Stimulated activated CD4-positive, alpha-beta T cell treated with anti-CD3 and anti-CD28 coated beads, TNF-alpha, amount 100 ng/mL, for 1 hour (primary cell): ENCODE measurements at places on chromosomes 6 and 20.
A peak's percentile ranks its signal among the peaks of the same experiment; 100 is the strongest.

- no peak for DNase-seq
Measured at GRCh38 chr6:144283646-144284477, 1.3 kb upstream of the UTRN start.

- DNase-seq: no peak
Measured at GRCh38 chr6:14086701-14087100, 30.9 kb upstream of the CD83 start.

DNA sequence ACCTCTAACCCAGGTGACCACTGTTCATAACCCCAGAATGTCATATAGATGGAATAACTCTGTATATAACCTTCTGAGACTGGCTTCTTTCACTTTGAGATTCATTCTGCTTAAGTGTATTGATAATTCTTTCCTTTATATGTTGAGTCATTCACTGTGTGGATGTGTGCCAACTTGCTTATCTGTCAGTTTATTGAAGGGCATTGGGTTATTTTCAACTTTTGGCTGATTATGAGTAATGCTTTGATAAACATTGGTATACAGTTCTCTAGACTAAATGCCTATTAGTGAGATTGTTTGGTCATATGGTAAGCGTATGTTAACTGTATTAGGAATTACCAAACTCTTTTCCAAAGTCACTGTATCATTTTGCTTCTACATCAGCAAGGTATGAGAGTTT, 453.4 kb upstream of the SPTLC3 start:
- no peak for DNase-seq

- DNase-seq: no peak
Measured at GRCh38 chr6:41515995-41516394, 30.2 kb upstream of the FOXP4 start.

GRCh38 chr20:56422824-56423189, 10.7 kb downstream of the CASS4 start:
- DNase-seq: no peak

GRCh38 chr6:91276315-91276714, 689.4 kb upstream of the MAP3K7 start:
- no peak for DNase-seq

GRCh38 chr20:41293269-41294037, 24.1 kb downstream of the ZHX3 start:
- no peak for DNase-seq

- DNase-seq: no peak
Measured at GRCh38 chr20:51497542-51498467, 44.7 kb downstream of the NFATC2 start.

DNA sequence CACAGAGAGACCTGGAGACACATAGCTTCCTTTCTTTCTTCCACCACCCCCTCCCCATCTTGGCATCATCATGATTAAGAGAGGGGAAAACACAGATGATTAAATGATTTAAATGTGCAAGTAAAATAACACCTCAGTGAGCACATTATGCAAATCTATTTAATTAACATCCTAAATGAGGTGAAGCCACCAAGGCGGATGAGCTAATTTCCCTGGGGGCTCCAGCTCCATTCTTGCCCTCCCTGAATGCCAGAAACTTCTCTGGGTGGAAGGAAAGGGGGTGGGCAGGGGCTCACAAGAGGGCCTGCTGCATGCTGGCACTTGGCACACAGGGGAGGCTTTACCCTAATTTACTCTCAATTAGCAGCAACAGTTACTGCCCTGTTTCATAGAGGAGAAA, 32.5 kb upstream of the TGM2 start:
- DNase-seq: no peak

- DNase-seq: no peak
Measured at GRCh38 chr20:20020908-20021307, 3.7 kb downstream of the NAA20 start.

DNA sequence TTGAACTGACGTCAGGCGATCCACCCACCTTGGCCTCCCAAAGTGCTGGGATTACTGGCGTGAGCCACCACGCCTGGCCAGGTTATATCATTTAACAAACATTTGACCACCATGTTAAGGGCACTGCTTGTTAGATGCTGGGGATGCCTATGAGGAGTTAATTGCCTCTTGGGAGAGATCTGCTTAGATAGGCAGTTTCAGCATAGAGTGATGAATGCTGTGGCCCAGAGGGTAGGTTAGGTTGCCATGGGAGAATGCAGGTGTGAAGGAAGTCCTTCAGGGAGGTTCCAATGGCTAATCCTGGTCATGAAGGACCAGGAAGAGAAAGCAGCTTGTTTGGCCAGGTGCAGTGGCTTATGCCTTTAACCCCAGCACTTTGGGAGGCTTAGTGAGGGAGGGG, 17.0 kb downstream of the PHF20 start:
- no peak for DNase-seq

DNA sequence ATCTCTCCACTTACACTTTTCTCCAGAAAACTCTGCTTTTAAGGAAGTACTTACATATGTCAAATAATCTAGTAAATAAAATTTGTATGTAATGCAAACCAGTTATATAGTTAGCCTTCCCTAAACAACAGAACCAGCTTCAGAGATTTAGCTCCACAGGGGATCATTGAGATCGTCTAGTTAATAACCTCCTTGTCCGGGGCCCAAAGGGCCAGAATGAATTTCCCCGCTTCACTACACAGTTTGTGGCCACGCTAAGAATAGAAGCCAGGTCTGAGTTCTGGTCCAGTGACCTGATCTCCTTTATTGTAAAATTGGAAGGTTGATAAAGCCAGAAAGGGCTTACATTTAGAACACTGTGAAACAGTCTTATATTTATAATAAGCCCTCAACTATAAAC, 245.2 kb downstream of the TPBG start:
- no peak for DNase-seq

GRCh38 chr6:159110013-159110412, 59.2 kb upstream of the FNDC1 start:
- DNase-seq: no peak

GRCh38 chr6:170475118-170475517, 78.0 kb downstream of the PSMB1 start:
- no peak for DNase-seq

DNA sequence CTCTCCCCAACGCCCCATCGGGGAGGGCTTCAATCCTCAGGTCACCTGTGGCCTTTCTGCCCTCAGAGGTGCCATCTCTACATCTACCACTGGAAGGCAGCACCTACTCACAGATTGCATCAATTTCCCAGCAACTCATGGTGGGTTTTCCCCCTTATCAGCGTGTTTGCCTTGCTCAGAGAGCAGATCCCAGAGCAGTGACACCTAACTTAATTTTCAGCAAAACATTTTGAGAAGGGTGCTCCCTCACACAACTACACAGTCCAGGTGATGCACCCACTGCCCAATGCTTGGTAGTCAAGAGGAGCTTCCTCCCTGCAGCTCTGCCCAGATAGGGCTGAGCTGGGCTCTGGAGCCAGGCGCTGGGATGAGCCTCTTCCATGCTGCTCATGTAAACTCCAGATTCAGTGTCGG, 48.2 kb downstream of the PLG start:
- no peak for DNase-seq

DNA sequence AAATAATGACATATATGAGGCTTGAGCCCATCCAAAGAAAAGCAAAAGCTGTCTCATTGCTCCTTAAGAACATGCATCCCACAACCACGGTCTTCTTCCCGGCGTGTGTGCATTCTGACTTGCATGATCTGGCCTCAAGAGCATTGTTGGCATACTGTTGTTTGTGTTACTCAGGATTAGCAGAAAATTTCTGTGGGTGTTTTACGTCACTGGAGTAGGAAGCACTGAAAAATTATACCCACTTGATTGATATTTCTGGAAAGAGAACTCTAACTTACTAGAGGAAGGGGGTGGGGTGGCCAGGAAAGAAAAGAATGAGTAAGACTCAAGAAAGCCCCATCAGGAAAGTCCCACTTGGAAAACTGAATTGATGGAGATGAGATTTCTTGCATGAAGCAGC, 326.2 kb upstream of the PRDM1 start:
- DNase-seq: no peak

DNA sequence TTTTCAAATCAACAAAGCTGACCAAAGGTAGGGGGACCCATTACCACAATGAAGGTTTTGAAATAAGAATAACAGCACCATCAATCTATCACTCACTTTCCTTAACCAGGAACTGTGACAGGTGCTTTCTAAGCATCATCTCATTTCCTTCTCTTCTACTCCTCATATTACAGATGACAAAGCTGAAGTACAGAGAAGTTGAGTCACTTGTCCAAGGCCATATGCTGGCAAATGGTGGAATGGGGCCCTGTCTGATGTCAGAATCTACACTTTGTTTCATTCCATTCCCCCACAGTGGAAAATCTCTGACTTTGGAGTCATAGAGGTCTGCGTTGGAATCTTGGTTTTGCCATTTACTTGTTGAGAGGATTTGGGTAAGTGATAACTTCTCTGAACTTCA, 222.5 kb upstream of the LRFN2 start:
- DNase-seq: no peak

GRCh38 chr20:10667077-10667401, 6.8 kb downstream of the JAG1 start:
- DNase-seq: no peak

- DNase-seq: no peak
Measured at GRCh38 chr20:54040531-54040930, 29.9 kb downstream of the BCAS1 start.

DNA sequence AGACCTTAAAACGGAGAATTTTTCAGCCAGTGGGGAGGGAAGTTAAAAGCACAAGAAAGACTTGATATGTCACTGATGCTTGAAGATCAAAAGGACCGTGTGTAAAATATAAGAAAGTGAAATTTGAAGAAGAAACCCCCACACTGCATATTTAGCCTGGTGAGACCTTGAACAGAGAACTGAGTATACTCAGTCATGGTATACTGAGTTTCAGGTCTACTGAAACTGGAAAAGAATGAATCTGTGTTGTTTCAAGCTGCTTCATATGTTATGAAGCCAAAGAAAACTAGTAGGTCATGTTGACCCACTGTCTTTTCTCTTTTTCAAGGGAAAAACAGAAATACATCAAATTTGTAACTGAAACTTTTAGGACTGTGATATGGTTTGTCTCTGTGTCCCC, 443.8 kb upstream of the GJE1 start:
- no peak for DNase-seq

DNA sequence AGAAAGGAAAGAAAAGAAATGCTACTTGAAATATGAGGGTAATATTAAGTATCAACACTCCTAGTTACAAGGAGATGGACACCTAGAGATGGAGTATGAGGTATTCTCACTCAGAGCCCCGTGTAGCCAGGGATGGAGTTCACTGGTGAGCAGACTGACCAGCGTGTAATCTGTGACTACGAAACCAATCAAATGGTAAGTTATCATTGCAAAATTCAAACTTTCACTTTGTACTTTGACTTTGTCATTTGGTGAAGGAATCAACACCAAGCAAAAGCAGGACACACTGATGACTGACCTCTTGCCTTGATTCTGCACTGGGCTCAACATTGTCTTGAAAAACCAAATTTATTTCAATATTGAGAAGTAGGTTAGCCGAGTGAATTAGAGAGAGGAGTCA, 51.8 kb downstream of the DCDC2 start:
- no peak for DNase-seq

- DNase-seq: no peak
Measured at GRCh38 chr6:17589406-17590096, 10.6 kb upstream of the FAM8A1 start.

DNA sequence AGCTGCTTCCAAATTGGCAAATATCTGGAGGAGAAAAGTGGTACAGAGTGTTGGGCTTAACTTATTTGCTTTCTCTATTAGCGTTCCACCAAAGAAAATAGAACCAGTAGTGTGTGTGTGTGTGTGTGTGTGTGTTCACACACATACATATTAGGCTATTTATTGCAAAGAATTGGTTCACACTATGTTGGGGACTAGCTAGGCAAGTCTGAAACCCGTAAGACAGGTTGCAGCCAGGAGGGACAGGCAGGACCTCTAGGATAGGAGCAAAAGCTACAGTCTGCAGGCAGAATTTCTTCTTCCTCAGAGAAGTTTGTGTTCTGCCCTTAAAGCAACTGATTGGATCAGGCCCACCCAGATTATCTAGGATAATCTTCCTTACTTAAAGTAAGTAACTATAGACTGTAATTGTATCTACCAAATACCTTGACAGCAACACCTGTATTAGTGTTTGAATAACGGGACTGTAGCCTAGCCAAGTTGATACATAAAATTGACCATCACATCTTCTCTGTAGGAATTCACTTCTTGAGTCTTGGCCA, 12.8 kb downstream of the KCTD20 start:
- no peak for DNase-seq

DNA sequence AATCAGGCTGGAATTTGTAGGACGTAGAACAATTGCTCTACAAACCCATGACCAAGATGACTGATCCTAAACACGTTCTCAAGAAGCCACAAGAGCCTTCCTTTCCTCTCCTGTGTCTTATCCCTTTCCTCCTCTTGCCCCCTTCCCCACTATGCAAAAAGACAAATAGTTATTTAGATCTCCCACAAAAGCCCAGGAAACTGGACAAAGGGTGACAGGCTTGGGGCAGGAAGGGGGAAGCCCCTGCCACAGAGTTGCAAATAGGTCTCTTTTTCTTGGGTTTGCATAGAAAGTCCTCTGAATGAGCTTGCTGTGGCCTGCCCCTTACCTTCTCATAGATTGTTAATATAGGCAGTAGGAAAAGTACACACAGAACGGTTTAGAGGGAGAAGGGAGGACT, 377.1 kb upstream of the BTBD3 start:
- no peak for DNase-seq

GRCh38 chr6:37319856-37320480, 33.8 kb upstream of the RNF8 start:
- DNase-seq: no peak

GRCh38 chr6:109420751-109421150, 19.7 kb downstream of the PPIL6 start:
- no peak for DNase-seq

DNA sequence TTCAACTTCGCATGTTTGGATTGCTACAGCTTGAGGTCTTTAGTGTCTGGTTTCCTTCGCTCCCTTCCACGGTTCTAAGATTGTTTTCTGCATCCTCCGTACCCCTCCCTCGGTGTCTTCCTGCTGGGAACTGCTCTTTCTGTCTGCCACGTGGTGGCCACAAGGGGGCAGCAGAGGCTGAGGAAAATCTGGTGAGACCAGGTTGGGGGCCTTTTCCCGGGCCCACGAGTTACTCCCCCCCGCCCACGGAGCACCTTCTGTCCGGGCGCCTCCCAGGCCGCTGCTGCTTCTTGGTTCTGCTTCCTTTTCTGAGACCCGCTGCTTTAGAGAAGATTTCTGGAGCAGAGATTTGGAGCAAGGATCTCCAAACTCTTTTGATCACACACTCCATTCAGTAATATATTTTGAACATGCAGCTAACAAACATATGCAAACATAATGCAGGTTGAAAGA, 21.1 kb upstream of the NOTCH4 start:
- DNase-seq: peak; percentile 37

GRCh38 chr20:10971096-10971495, 297.3 kb upstream of the JAG1 start:
- DNase-seq: no peak

DNA sequence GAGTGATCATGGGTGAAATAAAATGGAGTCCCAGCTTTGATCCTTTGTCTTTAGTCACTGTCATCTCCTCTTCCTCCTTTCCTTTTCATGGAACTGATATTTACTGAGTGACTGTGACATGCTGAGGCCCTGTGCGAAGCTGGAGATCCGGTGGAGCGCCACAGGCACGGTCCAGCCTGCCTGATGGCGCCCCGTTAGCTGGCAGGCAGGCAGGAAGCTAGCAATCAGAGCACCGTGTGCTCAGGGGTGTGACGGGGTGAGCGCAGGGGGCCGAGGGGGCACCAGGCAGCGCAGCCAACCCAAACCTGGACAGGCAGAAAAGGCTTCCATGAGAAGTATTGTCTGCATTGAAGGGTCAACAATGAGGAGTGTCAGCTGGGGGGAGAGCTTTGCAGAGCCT, 100.2 kb upstream of the AKAP12 start:
- DNase-seq: no peak
